ENCODE measurements at places on chromosomes 1 and 21.

DNA sequence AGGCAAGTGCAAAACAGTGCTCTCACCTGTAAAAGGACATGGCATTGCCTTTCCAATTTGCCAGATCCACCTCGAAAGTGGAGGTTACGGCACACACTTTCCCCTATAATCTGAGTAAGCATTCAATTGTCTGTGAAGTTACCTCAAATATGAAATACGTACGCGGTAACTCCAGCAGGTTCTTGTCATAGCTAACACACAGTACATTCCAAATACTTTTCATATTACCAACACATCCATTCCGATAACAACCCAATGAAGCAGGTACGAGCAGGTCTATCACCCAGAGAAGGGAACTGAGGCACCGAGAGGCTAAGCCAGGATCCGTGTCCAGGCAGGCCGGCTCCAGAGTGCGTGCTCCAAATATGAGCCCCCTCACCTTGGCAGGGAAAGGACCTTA lies 46.8 kb upstream of the LPAR3 start:
- H3K36me3 ChIP-seq, result no peaks in the 10 kb centered on the region
- no peak for DNase-seq
- no peaks in the 10 kb centered on the region for H3K4me1 ChIP-seq
- H3K27ac ChIP-seq, result no peak overlapping the region
- H3K27me3 ChIP-seq, result no peaks in the 10 kb centered on the region

- no peaks in the 10 kb centered on the region for H3K4me1 ChIP-seq
- H3K36me3 ChIP-seq, result no peaks in the 10 kb centered on the region
- DNase-seq, result no peak
- no peak overlapping the region for H3K27ac ChIP-seq
- no peak overlapping the region for H3K4me3 ChIP-seq
Observed at GRCh38 chr1:61635557-61635956, 89.4 kb downstream of the TM2D1 start.

- no peak overlapping the region for H3K4me3 ChIP-seq
- no peaks in the 10 kb centered on the region for H3K27me3 ChIP-seq
- peaks cover 6% of the 10 kb centered on the region for H3K4me1 ChIP-seq
Observed at GRCh38 chr1:119275145-119276134, 93.1 kb upstream of the HAO2 start.

- no peak overlapping the region for H3K27ac ChIP-seq
- H3K27me3 ChIP-seq, result no peaks in the 10 kb centered on the region
- peaks cover 3% of the 10 kb centered on the region for H3K4me1 ChIP-seq
- DNase-seq, result peak; percentile 63
- no peak overlapping the region for H3K4me3 ChIP-seq
Observed at GRCh38 chr1:55275151-55275748, 60.1 kb upstream of the USP24 start.

- H3K27ac ChIP-seq, result no peak overlapping the region
- H3K36me3 ChIP-seq, result peaks cover 6% of the 10 kb centered on the region
- H3K4me3 ChIP-seq, result no peak overlapping the region
- no peak for DNase-seq
Observed at GRCh38 chr1:84236256-84236655, 65.3 kb upstream of the SAMD13 start.

DNA sequence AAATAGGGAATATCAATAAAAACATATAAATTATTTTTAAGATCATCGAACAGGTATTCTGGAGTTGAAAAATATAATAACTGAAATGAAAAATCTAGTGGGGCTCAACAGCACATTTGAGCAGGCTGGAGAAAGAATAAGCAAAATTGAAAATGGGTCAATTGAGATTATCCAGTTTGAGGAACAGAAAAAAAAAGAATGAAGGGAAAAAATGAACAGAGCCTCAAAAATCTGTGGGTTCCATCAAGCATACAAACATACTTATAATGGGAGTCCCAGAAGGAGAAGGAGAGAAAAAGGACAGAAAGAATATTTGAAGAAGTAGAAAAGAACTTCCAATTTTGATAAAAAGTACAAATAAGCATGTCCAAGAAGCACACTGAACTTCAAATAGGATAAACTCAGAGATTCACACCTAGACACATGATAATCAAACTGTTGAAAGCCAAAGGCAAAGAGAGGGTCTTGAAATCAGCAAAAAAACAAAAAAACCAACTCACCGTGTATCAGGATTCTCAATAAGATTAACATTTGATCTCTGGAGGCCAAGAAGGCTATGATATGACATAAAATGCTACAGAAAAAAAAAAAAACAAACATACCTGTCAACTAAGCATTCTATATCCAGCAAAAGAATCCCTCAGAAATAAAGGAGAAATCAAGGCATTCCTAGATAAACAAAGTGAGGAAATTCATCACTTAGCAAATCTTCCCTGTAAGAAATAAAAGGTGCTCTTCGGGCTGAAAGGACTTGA lies 5.4 kb upstream of the COQ8A start:
- H3K27me3 ChIP-seq, result no peaks in the 10 kb centered on the region
- H3K4me1 ChIP-seq, result peaks cover 13% of the 10 kb centered on the region

- H3K27me3 ChIP-seq, result no peaks in the 10 kb centered on the region
- H3K27ac ChIP-seq, result no peak overlapping the region
- peak; percentile 19 for DNase-seq
- no peaks in the 10 kb centered on the region for H3K36me3 ChIP-seq
- no peak overlapping the region for H3K4me3 ChIP-seq
- H3K4me1 ChIP-seq, result no peaks in the 10 kb centered on the region
Observed at GRCh38 chr1:204735042-204735441, 49.5 kb upstream of the LRRN2 start.

GRCh38 chr1:171037626-171038025 lies 53.1 kb upstream of the FMO3 start:
- H3K27me3 ChIP-seq, result no peaks in the 10 kb centered on the region
- no peaks in the 10 kb centered on the region for H3K36me3 ChIP-seq
- H3K4me3 ChIP-seq, result no peak overlapping the region
- H3K4me1 ChIP-seq, result no peaks in the 10 kb centered on the region

GRCh38 chr21:41641510-41641815 lies 125.4 kb downstream of the RIPK4 start:
- H3K4me3 ChIP-seq, result no peak overlapping the region
- DNase-seq, result no peak
- H3K27me3 ChIP-seq, result no peaks in the 10 kb centered on the region
- H3K27ac ChIP-seq, result peak overlapping the region; percentile 20
- no peaks in the 10 kb centered on the region for H3K4me1 ChIP-seq
- no peaks in the 10 kb centered on the region for H3K36me3 ChIP-seq

GRCh38 chr1:236259043-236259442 lies 22.7 kb downstream of the ERO1B start:
- no peak overlapping the region for H3K27ac ChIP-seq
- DNase-seq, result no peak
- no peaks in the 10 kb centered on the region for H3K4me1 ChIP-seq
- H3K36me3 ChIP-seq, result no peaks in the 10 kb centered on the region
- H3K4me3 ChIP-seq, result no peak overlapping the region
- H3K27me3 ChIP-seq, result no peaks in the 10 kb centered on the region

DNA sequence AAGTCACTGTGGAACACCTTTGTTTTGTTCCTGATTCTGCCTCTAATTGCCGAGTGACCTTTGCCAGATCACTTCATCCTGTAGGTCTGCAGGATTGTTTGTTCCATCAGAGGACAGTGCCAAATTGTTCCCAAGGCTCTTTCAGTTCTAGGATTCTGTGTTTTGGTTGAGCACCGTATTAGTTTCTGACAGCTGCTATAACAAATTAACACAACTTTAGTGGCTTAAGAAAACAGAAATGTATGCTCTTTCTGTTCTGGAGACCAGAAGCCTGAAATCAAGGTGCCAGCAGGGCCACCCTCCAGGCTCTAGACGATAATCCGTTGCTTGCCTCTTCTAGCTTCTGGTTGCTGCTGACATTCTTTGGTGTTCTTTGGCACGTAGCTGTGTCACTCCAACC lies 3.4 kb upstream of the PIGR start:
- H3K27ac ChIP-seq, result peak overlapping the region; percentile 23
- no peaks in the 10 kb centered on the region for H3K27me3 ChIP-seq
- H3K4me3 ChIP-seq, result no peak overlapping the region

Data from liver (tissue), 10 donors.